8988T (cell line): ENCODE measurements at places on chromosomes 11 and 22.

DNA sequence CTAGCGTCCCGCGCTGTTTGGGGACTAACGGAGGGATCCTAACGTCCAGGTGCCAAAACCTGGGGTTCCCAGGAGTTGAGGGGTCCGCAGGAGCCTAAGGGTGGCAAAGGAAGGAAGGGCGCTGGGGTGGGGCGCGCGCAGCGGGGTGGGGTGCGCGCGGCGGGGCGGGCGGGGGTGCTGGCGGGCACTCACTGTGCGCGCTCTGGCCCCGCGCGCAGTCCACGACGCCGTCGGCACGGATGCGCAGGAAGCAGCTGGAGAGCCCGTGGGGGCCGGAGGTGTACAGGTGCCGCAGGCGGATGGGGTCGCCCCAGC lies 412 bp downstream of the FGF19 start:
- DNase-seq = no peak

DNA sequence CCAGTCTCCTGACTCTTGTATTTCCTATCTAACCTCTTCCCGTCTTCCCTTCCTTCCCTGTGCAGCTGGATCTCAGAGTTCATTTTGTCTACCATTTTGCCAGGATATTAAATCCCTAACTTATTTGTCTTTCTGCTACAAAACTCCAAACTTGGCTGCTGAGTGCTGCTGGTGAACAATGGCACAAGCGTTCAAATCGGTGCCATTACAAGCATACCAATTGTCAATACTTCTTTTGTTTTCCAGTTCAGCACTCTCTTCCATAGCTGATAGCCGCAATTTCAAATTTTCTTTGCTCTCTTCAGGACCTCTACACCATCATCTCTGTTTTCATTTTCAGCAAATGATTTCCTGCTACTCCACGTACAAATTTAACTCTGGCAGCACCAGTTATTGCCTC lies 13.4 kb downstream of the IL18 start:
- DNase-seq = no peak

DNA sequence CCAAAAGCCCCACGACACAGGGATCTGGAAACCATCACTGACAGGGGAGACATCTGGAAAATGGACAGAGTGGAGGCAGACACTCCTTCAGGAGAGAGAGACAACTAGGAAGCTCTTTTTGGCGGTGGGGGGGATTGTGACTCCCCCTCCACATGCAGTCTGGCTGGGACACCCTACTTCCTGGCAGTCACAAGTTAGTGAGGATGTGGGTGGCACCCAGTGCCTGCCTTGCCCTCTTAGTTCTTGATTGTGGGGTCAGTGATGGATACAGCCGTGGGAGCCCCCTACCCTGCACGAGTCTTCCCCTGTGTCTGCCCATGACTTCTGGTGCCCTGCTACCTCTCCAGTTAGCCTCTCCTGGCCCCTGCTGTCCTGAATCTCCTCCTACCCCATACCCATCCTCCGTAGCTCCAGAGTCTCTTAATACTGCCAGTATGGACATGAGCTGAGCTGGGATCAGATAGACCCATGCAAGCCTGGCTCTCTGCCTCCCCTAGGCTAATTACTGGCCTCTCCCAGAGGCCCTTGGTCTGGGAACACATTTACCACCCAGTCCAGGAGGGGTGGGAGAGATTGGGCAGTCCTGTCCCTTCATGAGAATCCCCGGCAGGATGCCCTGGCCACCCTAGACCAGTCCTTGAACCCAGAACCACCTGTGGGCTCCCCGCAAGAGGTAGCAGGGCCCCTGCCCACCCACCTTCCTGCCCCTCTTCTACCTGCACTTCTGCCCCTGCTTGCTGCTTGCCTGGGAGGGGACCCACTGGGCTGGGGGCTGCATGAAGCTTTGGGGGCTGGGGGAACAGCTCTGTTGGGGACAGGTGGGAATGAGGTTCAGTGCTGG lies 22.8 kb downstream of the RHBDD3 start:
- DNase-seq = no peak

DNA sequence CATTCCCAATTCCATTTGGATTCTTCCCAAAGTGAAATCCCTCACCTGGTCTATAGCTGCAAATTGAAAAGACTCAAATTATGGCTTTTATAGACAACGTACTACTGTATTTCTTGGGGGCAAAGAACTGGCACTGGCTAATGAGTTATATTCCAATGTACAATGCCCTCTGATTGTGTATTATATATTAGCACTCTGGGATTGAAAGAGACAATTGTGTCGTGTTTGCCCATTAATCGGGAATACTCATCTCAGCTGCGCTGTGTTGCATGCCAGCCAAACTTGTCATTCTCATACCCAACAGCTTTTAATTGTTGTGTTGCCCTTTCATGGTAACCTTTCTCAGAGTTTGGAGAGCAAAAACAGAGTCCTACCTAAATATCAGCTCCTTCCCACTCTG lies 55.0 kb upstream of the ZBTB44 start:
- DNase-seq = no peak

DNA sequence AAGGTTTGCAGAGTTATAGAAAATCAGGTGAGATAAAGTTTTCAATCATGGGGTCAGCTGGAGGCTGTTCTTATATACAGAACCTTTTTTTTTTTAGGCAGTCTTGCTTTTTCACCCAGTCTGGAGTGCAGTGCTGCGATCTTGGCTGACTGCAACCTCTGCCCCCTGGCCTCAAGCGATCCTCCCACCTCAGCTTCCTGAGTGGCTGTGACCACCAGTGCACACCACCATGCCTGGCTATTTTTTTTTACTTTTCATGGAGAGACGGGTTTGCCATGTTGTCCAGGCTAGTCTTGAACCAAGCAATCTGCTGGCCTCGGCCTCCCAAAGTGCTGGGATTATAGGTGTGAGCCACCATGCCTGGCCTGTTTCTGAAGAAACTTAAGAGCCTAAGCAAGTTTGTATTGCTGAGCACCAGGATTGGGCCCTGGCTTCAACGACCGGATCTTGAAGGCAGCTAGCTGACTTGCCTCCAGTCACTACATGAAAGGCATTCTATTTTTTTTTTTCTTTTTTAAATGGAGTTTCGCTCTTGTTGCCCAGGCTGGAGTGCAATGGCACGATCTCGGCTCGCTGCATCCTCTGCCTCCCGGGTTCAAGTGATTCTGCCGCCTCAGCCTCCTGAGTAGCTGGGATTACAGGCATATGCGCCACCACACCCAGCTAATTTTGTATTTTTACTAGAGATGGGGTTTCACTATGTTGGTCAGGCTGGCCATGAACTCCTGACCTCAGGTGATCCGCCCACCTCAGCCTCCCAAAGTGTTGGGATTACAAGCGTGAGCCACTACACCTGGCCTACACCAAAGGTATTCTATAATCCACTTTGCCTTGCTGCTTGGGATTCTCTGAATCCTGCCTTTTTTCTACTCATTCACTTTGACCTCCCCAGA lies 7.6 kb downstream of the XBP1 start:
- DNase-seq = no peak

DNA sequence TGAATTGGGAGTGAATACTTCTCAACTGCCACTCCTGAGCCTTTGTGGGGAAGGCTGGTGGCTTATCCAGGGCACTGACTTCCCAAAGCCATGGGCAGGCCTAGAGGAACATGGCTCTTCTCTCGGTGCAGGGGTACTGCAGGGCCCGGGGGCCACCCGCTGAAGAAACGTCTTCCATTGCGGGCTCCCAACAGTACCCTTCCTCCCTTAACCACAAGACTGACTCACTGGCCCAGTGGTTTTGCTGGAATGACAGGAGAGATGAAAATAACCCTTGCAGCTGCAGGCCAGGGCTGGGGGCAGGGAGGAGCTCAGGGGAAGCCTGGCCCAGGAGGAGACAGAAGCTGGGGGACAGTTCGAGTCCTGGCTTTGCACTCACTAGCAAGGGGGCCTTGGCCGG lies 13.5 kb downstream of the TXN2 start:
- peak; percentile 47 for DNase-seq

- DNase-seq = no peak
These were observed 29.5 kb upstream of the HIPK3 start for GRCh38 chr11:33227578-33228261.

DNA sequence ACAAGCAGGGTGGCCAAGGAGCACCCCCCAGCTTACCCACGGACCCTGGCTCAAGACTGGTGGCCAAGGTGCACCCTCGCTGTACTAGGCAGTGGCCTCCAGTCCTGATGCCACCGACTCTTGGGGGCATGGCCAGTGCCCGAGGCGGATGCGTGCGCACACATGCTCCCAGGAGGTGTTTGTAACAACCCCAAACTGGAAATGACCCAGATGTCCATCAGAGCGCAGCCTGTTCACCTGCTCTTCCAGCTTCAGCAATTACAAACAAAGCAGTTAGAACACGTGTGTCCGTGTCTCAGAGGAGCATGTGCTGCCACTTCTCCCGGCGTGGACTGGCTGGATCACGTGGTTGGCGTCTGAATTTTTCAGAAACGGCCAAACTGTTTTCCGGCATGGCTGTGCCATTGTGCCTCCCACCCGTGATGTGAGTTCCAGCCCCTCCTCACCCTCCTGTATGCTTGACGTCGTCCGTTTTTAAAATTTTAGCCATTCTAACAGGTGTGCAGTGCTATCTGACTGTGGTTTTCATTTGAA lies 7.1 kb upstream of the MUC6 start:
- no peak for DNase-seq

DNA sequence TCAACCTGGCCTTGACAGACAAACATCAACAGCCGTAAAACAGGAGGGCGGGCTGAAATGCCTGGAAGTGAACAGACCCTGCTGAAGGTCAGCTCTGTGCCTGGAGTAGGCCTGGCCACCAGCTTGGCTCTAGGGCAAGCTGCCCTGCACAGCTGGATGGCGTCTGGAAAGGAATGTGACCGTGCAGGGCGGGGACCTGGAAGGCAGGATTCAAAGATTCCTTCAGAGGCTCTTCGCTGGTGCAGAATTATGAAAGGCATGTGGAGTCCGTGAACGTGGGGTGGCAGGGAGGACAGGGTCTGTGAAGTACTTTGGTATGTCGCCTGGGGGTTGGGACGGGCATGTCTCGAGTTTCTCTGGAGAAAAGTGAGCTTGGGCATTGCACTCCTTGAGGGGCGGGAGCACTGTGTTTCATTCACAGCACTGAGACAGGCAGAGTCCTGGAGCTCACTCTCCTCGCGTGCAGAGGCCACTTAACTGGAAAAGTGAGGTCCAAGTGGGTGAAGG lies 1.5 kb downstream of the EHD1 start:
- DNase-seq = no peak

- DNase-seq = no peak
These were observed 36.3 kb downstream of the PDE2A start for GRCh38 chr11:72637926-72638325.

DNA sequence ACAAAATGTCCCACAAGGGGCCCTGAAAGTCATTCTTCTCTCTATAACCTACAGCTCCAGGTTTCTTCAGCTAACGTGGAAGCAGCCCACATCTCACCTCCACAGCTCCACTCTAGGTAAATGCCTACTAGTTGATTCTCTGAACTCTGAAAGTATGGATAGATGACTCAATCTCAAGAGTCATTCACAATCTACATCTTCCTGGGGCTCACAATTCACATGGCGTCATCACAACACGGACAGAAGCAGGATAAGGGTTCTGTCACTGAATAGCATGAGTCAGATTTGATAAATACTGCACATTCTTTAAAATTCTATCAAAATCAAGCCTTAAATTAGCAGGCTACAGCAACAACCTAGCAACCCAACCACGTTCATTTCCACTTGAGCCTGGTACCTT lies 96.3 kb downstream of the PLEKHA7 start:
- DNase-seq = no peak

- DNase-seq = no peak
These were observed 113.6 kb downstream of the SIK3 start for GRCh38 chr11:116984589-116984988.

- DNase-seq = no peak
These were observed 15.0 kb upstream of the EHD1 start for GRCh38 chr11:64893194-64894069.

GRCh38 chr22:37549704-37550059 lies 10.6 kb upstream of the CDC42EP1 start:
- DNase-seq = no peak

DNA sequence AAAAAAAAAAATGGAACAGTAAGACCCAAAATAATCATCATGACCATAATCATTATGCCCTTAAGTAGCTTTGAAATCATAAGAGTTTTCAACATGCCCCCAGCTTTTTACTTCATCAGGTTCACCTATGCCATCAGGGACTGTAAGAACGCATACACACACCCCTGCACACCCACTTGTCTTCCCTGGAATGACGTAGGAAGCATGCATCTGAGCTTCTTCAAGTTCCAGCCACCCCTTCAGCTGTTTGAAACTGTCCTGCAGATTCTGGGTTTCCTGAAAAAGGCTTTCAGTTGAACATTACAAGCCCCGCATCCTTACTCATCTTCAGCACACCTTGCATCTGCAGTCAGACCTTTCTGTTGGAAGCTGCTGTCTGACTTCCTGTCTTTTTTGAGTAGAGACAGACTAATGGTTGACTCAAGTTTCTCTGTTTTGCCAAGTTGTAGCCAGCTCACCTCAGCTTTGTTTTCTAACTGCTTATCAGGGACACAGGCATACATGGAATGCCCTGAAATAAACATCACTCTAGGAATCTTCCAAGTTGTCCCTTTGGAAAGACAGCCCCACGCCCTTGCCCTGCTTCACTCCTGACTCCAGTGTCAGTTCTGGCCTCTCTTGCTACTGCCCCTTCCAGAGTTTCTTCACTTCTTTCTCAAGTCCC lies 37.0 kb downstream of the ARHGAP1 start:
- no peak for DNase-seq

DNA sequence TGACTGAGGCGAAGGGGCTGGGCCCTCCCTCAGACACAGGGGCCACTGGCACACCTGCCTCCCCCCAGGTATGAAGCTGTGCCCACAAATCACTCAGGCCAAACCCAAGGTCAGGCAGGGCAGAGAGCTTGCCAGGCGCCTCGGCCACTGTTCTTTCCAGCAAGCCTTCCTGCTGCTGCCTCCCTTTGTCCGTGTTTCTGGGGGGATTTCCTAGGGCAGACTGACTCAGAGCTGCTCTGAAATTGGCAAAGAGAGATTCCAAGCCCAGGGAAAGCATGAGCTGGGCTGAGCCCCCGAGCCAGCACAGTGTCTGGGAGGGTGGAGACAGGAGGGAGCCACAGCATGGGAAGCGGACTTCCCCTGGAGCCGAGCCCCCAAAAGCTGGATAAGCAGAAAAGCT lies 33.2 kb downstream of the PPP2R1B start:
- no peak for DNase-seq

- DNase-seq = no peak
These were observed 184.2 kb upstream of the LUZP2 start for GRCh38 chr11:24312464-24313238.

DNA sequence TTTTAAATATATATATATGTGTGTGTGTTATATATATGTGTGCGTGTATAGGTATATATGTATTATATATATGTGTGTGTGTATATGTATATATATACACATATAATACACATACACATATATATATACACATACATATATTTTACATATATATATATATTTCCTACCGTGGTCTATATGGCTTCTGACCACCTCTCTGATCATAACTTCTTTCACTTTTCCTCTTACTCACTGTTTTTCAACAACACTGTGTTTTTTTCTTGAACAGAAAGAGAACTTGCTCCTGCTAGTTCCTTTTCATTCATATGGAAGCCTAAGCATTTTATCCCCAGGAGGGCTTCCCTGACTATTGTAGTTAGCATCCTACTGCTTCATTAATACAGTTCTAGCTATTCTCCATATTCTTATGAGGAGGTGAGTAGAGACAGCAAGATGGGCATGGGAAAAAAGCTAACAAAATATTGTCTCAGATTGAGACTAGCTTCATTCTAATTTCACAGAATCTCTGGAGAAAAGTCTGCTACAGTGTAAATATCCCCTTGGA lies 38.5 kb upstream of the CTSC start:
- no peak for DNase-seq
